ENCODE measurements at places on chromosomes 11 and 22.

GRCh38 chr11:47104261-47104950 is 72.3 kb downstream of the ARFGAP2 start:
- DNase-seq, result no peak

GRCh38 chr22:30223303-30223702 is 23.3 kb downstream of the LIF start:
- DNase-seq, result no peak

- no peak for DNase-seq
Measured at GRCh38 chr22:19543970-19544708, 19.9 kb upstream of the CLDN5 start.

DNA sequence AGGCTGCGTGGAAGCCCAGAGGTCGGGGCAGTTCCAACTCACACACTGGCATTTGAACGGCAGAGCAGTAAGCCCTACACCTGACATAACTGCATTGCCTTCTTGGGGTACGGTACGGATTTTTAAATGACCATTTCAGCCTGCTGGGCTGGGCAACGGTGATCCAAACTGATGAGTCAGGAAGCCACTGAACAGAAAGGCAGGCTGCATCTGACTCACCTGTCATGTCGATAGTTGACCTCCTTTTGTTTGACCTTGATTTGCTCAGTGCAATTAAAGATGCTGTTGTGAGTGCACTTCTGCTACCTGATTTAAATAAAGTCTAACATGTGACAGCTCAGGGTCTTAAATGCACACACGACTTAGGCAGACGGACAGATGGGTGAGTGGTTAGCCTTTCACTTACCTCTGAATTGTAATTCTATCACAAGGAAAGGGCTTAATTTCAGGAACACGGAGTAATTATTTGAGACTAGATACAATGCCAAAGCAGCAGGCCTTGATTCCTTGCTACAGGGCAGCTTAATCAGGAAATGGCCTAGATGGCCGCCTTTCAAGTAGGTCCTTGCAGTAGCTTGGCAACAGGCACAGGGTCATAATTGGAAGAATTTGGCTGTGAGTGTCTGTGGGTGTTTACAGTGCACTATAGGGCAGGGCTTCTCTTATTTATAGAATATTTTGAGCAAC is 52.2 kb downstream of the BMAL1 start:
- DNase-seq, result no peak

- DNase-seq, result no peak
Measured at GRCh38 chr11:13942971-13943381, 19.5 kb upstream of the SPON1 start.

DNA sequence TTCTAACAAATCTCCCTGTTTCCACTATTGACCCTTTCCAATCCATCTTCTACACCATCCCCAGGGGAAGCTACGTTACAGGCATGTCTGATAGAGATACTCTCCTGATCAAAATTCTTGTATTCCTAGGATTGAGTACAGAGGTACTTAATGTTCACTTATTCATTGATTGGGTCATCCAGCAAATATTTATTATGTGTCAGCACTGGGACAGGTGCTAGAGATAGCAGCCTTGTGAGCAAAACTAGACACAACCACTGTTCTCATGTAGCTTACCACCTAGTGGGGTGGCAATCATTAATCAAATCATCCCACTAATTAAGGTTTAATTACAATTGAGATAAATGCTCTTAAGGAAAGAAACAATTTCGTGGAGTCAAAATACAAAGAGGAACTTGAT is 9.4 kb upstream of the RTCB start:
- DNase-seq, result no peak

DNA sequence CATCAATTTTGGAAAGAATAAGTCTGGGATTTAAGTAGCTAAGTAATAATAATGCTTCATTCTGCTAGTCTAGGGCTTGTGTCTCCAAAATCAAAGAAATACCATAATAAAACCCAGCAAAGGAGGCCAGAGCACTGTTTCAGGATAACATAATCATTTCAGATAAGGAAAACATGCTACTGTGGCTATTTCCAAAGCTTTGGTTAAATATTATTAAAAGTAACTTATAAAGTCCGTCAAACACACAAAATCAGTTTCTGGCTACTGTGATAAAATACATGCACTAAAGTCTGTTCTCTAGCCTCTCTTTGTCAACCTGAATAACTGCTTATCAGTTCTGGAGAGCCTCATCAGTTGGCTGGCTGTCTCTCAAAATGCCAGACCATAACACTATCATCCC is 1.5 kb upstream of the OR6T1 start:
- no peak for DNase-seq

DNA sequence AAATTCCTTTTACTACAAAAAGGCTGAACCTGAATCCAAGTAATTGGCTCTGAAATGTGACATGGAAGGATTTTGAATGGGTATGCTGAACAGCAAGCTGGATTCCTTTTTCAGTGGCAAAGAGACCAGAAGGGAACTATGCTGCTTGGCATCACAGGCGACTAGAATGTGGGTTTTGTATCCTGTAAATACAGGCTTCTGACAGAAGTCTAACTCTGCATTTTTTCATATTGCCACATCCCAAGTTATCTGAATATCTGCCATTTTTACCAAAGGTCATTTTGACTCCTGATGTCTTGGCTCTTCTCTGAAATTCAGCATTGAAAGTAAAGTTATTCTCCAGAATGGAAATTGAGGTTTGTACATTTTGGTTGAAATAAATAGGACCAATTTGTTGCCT is 145.7 kb downstream of the ARHGAP42 start:
- no peak for DNase-seq

- no peak for DNase-seq
Measured at GRCh38 chr11:47083913-47084312, 92.8 kb downstream of the ARFGAP2 start.

DNA sequence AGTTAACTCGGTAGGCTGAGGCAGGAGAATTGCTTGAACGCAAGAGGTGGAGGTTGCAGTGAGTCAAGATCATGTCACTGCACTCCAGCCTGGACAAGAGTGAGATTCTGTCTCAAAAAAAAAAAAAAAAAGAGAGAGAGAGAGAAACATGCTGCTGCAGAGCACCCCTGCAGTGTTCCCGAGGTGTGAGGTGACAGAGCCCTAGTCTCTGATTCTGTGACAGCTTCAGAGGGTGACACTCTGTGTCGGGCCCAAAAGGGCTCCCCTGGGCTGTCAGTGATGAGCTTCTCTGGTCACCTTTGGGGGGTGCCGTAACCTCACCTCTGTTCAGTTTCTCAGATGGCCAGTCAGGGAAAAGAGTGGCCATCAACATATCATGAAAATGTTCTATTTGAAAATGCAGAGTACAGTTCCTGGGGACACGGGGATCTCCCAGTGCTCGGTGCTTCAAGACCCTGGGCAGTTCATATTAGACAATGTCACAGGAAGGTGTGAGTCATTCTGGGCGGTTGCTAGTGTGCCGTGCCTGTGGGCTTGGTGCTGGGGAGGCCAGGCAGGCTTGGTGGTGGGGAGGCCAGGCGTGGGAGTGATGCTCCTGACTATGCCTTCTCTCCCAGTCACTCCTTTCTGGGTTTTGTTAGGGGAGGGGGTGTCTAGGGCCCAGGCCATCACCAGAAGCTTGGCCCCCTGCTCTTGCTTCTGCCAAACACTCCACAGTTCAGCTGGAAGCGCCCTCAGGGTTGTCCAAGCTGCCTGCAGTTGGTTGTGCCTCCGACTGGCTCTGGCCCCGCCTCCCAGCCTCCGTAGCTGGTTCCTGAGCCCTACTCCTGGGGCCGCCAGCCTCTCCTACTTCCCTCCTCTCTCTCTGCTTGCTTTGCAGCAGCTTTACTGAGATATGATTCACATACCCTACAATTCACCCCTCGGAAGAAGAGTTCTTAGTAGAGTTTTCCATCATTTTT is 52.5 kb upstream of the CLDN5 start:
- peak; percentile 19 for DNase-seq

- DNase-seq, result no peak
Measured at GRCh38 chr22:50282361-50283155, 12.4 kb upstream of the MAPK11 start.

- DNase-seq, result no peak
Measured at GRCh38 chr11:30172883-30173311, 57.9 kb upstream of the FSHB start.

GRCh38 chr11:123719452-123719851 is 22.0 kb downstream of the ZNF202 start:
- DNase-seq, result no peak

DNA sequence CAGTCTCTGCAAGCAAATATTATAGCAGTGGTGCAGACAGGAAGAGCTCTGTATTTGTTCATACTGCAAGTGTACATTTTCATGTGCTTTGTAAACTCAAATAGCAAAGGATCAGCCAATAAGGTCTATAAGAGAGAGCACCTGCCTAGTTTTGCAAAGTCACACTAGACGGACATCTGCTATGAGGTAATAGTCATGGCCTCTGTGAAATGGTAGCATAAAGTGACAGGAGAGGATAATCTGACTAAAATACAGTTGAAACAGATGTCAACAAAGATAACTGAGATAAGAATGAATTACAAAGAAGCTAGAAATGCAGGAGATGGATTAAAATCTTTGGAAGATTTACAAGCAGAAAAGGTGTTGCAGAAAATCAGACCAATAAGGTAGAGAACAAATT is 70.6 kb upstream of the SPON1 start:
- no peak for DNase-seq

- DNase-seq, result no peak
Measured at GRCh38 chr11:132263241-132263640, 892.8 kb downstream of the NTM start.

- DNase-seq, result no peak
Measured at GRCh38 chr11:83174008-83174407, 17.1 kb downstream of the PCF11 start.

GRCh38 chr11:78138694-78139421 is 568 bp downstream of the ALG8 start:
- DNase-seq, result no peak

DNA sequence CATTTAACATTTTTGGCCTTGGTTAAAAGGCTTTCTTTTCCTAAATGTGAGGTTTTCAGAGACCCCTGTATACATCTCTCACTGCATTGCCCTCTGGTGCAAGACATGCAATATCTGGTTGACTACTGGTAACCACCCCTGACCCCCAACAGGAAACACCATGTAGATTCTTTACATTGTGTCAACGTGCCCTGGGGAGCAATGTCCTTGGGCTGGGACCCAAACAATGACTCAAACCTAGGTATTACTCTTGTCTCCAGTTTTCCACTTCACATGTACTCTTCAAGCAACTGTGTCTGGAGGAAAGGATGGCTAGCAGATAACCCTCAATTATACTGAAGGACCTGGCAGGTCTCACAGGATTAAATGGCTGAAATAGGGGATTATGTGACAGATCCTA is 1.1 kb upstream of the GPR83 start:
- DNase-seq, result no peak

DNA sequence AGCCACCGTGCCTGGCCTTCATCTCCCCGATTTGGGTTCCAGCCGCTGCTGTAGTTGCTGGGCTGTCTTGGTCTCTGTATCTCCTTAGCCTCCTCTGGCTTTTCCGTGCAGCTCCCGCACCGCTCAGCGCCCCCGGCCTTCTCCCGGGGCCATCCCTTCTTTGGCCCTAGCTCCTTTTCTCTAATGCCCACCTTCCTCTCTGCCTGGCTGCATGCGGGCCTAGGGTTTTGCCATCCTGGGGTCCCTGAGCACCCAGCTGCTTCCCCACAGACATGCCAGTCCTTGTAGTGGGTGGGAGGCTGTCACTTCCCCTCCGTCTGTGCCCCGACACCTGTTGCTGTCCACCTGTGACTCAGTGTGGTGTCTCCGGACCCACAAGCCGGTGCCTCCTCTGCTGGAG is 36.4 kb downstream of the KCNJ4 start:
- DNase-seq, result no peak

GRCh38 chr11:5197536-5197935 is 2.9 kb downstream of the OR51V1 start:
- no peak for DNase-seq

DNA sequence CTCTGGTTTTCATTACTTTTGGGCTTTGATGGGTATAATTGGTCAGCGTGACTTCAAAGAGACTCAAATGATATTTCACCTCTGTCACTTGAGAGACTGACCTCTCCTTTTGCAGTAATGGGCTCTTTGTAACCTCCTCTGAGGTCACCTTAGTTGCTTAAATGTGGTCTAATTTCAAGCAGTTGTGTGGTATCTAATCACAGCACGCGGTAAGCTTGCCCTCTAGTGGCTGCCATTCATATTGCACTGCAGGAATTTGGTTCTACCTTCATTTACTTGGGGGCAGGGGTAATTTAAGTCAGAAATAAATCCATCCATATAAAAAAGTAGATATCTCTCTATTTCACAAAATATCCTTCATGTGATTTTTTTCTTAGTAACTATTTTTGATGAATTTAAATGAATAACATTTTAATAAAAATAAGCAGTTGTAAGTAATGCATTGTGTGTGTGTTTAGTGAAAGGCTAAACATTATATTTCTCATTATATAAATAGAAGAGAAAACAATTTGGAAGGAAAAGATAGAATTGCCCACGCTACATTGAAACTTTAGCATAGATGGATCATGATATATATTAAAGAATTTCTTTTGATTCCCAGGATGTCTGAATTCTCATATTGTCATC is 55.0 kb upstream of the ANO3 start:
- peak; percentile 18 for DNase-seq

DNA sequence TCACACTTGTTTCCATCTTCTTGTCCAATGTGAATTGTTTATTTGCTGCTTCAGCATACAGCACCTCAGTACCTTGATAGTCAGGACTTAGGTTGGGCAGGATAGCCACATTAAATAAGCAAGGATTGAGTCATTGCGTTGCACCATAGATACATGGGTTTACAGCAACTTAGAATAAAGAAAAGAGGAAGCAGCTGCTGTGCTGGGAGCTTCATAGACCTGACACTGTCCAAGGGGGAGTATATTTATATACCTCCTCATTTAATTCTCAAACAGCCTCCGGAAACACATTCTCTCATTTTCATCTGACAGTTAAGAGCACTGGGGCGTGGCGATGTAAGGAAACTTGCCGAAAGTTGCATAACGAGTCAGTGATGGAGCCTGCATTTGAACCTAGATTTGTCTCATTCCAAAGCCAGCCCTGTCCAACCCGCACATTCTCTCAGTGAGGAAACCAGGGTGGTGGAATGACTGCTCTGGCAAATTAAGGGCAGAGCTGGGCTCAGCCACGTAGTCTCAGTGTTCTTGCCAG is 42.2 kb downstream of the UBASH3B start:
- DNase-seq, result peak; percentile 60

DNA sequence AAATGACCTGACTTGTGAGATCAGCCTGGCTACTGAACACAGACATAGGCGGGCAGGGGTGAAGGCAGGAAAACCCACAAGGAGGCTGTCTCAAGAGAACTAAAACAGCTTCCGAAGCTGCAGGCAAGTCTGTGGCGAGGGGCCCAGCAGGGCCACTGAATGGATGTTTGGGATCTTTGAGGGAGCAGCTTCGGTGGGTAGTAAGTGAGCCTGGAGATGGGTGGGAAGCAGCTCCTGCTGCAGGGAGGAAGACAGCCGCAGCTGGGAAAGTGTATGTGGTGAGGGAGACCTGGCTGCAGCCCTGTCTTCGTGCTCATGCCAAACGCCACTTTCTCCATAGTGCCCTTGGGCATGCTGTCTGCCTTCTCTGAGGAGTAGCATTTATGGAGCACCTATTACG is 3.4 kb downstream of the CCDC86 start:
- DNase-seq, result no peak

DNA sequence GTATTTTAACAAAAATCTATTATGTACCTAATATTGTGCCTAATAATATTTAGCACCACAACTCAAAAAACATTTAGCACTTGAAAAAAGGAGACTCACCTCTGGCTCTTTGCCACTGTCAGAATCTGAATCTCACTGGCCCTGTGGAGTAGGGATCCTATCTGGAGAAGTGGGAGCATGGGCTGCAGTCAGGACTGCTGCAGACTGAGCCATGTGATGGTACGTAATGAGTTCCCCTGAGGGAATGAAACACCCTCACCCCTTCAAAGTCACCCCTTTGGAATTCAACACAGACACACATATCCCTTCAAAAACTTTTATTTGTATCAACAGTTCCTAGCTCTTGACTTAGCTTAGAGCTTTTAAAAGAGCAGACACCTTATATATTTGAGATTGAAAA is 6.5 kb downstream of the PTPMT1 start:
- DNase-seq, result no peak

Data from CD4-positive, alpha-beta memory T cell (primary cell).